ENCODE measurements at places on chromosomes 4 and X.

DNA sequence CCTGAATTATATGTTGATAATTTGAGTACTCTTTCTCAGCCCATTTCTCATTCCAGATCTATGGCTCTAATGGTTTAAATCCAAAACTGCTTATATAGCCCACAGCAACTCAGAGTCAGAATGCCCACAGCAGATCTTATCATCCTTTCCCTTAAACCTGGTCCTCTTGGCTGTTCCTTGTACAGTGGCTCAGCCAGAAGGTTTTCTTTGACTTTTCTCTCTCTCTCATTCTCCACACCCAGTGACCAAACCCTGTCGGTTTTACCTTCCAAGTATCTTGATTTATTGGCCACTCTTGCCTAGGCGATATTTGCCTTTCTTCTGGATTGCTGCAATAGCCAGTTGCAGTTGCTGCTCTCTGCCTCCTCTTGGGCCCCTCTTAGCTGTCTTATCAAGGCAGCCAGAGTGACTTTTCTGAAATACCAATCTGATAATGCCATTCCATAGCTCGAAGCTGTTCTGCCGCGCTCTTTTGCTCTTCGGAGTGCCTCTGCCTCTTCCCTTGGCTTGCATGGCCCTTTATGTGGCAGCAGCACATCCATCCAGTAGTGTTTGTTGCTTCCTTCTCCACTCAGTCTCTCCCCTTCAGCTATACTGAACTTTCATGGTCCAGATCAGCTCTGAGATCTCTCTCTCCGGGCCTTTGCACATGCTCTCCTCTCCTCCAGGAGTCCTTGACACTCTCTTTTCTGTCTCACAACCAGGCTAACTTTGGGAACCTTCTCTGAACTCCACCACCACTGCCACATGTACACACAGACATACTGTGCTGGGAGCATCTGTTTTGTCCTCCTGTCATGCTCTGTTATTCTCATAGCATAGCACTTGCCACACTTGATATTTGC is 11.8 kb downstream of the GAB1 start:
- no peaks in the 10 kb centered on the region for H3K36me3 ChIP-seq
- no peaks in the 10 kb centered on the region for H3K4me1 ChIP-seq
- no peak overlapping the region for H3K4me3 ChIP-seq
- DNase-seq, result no peak
- no peak overlapping the region for H3K27ac ChIP-seq
- peaks cover 16% of the 10 kb centered on the region for H3K27me3 ChIP-seq

DNA sequence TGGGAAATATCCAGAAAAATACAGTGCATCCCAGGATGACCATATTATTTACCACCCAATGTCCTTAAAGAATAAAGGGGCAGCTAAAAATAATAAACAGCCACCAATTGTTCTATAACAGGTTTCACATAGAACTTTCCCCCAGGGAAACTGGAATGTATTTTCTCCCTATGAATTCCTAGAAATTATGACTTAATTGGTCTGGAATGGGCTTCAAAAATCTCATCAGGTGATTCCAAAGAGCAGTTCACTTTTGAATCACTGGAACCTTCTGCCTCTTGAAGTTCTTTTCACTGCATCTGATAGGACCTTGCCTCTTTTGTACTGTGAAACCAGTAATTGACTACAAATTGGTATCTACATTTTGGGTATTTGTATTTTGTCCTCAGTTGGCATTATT is 119.3 kb downstream of the ZNF330 start:
- no peaks in the 10 kb centered on the region for H3K36me3 ChIP-seq
- H3K4me3 ChIP-seq, result no peak overlapping the region
- H3K27me3 ChIP-seq, result peaks cover 11% of the 10 kb centered on the region
- H3K4me1 ChIP-seq, result no peaks in the 10 kb centered on the region

- peaks cover 13% of the 10 kb centered on the region for H3K36me3 ChIP-seq
- no peak overlapping the region for H3K27ac ChIP-seq
- no peaks in the 10 kb centered on the region for H3K27me3 ChIP-seq
- peaks cover 2% of the 10 kb centered on the region for H3K4me1 ChIP-seq
Observed at GRCh38 chrX:47902161-47902560, 65.5 kb downstream of the ZNF81 start.

GRCh38 chr4:143626134-143626911 is 74.2 kb downstream of the FREM3 start:
- no peaks in the 10 kb centered on the region for H3K4me1 ChIP-seq
- no peak for DNase-seq

DNA sequence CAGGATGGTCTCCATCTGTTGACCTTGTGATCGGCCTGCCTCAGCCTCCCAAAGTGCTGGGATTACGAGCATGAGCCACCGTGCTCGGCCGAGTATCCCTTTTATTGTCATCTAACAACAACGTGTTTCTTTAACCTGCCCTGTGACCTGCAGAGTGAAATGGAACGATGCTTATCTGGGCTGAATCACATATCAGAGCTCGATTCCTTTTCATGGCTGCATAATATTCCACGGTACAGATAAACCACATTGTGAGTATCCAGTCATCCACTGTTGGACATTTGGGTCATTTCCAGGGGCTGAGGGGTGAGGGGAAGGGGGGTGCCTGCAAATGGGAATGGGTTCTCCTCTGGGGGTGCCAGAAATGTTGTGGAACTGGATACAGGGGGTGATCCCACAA is 260.0 kb downstream of the ASMT start:
- peaks cover 1% of the 10 kb centered on the region for H3K36me3 ChIP-seq
- H3K27ac ChIP-seq, result no peak overlapping the region
- DNase-seq, result no peak

DNA sequence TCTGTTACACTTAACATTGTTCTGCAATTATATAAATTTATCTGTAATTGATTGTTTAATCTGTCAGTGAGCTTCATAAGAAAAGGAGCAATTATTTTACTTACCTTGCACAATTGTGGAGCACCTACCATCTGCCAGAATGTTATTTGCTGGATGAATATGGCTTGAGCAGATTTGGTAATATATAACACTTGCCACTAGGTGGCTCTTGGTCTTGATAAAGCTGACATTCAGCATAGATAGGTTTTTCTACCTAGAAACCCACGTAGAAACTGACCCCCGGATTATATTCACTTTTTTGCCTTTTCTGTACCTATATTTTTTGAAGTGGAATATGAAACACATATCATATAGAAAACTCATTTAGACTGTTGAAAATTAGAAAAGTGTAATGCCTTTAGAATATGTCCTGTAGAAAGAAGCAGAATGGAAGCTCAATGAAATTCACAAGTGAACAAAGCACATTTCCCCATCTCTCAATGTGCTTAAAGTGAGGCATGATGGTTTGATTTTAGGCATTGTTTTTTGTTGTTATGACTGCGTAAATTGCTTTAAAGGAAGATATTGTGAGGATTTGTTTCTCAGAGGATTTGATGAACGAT is 9.5 kb downstream of the RBPJ start:
- no peak overlapping the region for H3K4me3 ChIP-seq
- peaks cover under 1% of the 10 kb centered on the region for H3K36me3 ChIP-seq
- peaks cover 53% of the 10 kb centered on the region for H3K4me1 ChIP-seq
- no peak overlapping the region for H3K27ac ChIP-seq
- DNase-seq, result no peak
- H3K27me3 ChIP-seq, result no peaks in the 10 kb centered on the region

DNA sequence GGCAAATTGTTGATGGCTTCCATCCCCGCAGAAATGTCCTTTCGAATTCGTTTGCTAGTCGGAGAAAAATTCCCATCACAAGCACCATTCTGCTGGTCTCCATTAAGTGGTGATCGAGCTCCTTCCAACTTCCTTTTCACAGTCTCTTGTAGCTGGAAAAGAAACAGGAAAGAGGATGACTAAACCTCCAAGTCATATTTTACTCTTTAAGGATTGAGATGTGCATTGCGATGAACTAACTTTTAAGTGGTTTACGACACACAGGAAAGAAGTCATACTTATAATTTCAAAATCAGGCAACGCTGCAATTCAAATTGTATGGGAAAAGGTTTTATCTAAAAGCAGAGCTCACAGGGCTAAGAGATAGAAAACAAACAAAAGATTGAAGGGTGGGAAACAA is 225.2 kb downstream of the MGST2 start:
- no peak overlapping the region for H3K4me3 ChIP-seq
- no peaks in the 10 kb centered on the region for H3K27me3 ChIP-seq
- H3K36me3 ChIP-seq, result no peaks in the 10 kb centered on the region
- DNase-seq, result no peak
- peaks cover 2% of the 10 kb centered on the region for H3K4me1 ChIP-seq

- DNase-seq, result no peak
- no peaks in the 10 kb centered on the region for H3K27me3 ChIP-seq
- H3K4me1 ChIP-seq, result peaks cover 63% of the 10 kb centered on the region
- H3K4me3 ChIP-seq, result peak overlapping the region; percentile 93
- peaks cover 20% of the 10 kb centered on the region for H3K36me3 ChIP-seq
Observed at GRCh38 chr4:40193578-40193977, 3.3 kb upstream of the RHOH start.

DNA sequence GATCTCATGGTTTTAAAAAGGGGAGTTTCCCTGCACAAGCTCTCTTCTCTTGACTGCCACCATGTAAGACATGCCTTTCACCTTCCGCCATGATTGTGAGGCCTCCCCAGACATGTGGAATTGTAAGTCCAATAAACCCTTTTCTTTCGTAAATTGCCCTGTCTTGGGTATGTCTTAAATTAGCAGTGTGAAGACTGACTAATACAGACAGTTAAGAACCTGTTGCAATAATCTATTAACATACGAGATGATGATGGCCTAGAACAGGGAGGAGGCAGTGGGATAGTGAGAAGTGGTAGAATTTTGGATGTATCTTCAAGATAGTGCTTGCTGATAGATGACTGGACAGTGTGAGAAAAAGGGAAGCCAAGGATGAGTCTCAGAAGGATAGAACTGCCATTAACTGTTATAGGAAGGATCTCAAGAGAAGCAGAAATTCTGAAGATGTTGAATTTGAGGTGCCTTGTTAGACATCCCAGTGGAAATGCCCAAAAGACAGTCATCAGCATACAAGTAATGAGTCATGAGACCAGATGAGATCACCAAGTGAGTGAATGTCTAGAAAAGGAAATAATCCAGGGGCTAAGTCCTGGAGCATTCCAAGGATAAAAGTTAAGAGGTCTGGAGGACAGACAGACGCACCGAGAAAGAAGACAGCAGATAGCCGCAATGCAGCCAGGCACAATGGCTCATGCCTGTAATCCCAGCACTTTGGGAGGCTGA is 38.8 kb upstream of the UGDH start:
- DNase-seq, result no peak
- H3K4me3 ChIP-seq, result no peak overlapping the region
- peaks cover 7% of the 10 kb centered on the region for H3K36me3 ChIP-seq
- peaks cover 6% of the 10 kb centered on the region for H3K4me1 ChIP-seq
- no peaks in the 10 kb centered on the region for H3K27me3 ChIP-seq
- H3K27ac ChIP-seq, result no peak overlapping the region

DNA sequence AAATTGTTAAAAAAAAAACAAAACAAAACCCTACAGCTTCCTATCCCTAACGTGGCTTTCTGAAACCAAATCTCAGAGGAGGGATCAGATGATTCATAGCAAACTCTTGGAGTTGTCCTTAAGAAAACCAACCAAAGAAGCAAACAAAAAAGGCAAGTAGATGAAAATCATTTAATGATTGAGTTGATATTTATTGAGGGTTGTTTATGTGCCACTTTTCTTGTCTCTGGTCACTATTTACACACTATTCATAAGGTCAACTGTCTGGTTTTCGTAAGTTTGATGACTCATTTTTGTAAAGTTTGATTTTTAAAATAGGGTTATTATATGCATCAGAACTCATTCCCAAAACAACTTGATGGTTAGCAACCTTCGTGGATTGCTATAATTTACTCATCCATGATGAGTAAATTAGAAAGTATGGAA is 133.4 kb downstream of the UNC5C start:
- H3K36me3 ChIP-seq, result no peaks in the 10 kb centered on the region
- no peak for DNase-seq
- H3K4me3 ChIP-seq, result no peak overlapping the region

- DNase-seq, result no peak
- H3K36me3 ChIP-seq, result peaks cover 14% of the 10 kb centered on the region
- no peaks in the 10 kb centered on the region for H3K27me3 ChIP-seq
- no peak overlapping the region for H3K27ac ChIP-seq
- no peak overlapping the region for H3K4me3 ChIP-seq
- no peaks in the 10 kb centered on the region for H3K4me1 ChIP-seq
Observed at GRCh38 chr4:42074294-42074693, 78.2 kb downstream of the BEND4 start.
